ENCODE measurements at places on chromosomes 11 and 22.

GRCh38 chr11:118168316-118168715 lies 8.1 kb downstream of the SCN2B start:
- no peak for DNase-seq

- no peak for DNase-seq
These were observed 528.7 kb downstream of the ETS1 start for GRCh38 chr11:128058580-128059208.

DNA sequence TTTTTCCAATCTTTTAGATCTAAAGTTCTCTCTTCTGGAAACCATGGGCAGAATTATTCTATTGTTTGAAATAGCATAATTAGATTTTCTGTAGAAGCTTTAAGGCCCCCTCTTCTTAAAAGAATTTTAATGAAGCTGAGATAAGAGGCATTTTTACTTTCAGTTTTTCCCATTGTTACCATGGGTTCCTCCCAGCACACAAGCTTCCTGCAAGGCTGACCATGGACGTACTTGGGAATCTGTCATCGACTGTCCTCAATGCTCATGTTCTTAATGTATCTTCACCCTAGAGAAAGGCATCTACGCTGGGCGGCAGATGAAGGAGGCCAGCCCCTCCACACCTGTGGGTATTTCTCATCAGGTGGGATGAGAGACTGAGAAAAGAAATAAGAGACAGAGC lies 11.1 kb downstream of the OR52K2 start:
- no peak for DNase-seq

- no peak for DNase-seq
These were observed 256.3 kb downstream of the BRD1 start for GRCh38 chr22:49571326-49571725.

DNA sequence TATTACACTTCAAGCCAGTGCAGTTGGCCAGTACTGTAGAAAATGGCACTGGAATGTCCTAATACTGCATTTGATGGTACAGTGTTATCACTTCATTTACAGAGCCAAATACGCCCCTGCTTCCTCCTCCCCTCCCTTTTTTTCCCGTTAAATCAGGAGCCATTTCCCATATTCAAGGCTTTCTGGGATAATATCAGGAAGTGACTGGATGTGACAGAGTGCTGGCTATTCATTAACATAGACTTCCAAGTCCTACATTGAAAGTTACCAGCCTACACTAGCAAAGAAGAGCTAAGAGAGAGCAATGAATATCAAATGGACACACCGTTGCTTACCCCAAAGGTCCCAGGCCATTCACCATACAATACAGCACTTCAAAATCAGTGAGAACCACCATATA lies 32.1 kb upstream of the ABCC8 start:
- DNase-seq: no peak

All from H54 (cell line).